ENCODE measurements at places on chromosomes 6 and 20. TPM values are rescaled to one million over a fixed set of nuclear protein-coding genes. Genes with fewer than 3 reads are reported as not detected.

- no peak for DNase-seq
Observed at GRCh38 chr20:33848391-33848790, 37.2 kb downstream of the CHMP4B start.

DNA sequence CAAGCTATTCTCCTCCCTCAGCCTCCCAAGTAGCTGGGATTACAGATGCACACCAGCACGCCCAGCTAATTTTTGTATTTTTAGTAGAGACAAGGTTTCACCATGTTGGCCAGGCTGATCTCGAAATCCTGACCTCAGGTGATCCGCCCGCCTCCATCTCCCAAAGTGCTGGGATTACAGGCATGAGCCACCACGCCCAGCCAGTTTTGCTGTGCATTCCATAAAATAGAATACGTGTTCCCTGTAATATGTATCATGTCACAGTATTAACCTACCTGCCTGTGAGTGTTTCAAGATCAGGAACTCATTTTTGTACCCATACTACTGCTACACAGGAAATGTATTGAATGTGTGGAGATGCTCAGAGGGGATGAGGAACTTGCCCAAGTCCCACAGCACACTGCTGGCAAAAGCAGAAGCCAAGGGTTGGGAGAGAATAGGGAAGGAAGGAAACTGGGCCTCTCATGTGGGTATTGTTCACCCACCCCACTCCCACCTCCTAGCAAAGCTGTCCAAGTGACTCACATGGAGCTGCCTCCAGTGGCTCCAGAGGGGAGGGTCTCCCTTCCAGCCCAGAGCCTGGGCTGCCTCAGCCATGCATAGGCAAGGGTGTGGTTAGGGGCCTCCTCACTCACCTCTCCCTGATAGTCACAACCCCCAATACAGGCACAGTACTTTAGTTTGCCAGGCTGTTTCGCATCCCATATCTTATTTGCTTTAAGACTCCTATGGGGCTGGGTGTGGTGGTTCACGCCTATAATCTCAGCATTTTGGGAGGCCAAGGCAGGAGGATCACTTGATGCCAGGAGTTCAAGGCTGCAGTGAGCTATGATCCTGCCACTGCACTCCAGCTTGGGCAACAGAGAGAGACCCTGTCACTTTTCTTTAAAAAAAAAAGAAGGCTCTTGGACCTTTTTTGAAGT lies 9.4 kb downstream of the HM13 start:
- DNase-seq = no peak

Gene NINL
- 6.5 TPM for total RNA-seq

GRCh38 chr6:138682704-138683527 lies 90.7 kb upstream of the CCDC28A start:
- DNase-seq = no peak

GRCh38 chr6:85113934-85114580 lies 335.8 kb upstream of the NT5E start:
- no peak for DNase-seq

Gene CLVS2
- total RNA-seq = not detected

DNA sequence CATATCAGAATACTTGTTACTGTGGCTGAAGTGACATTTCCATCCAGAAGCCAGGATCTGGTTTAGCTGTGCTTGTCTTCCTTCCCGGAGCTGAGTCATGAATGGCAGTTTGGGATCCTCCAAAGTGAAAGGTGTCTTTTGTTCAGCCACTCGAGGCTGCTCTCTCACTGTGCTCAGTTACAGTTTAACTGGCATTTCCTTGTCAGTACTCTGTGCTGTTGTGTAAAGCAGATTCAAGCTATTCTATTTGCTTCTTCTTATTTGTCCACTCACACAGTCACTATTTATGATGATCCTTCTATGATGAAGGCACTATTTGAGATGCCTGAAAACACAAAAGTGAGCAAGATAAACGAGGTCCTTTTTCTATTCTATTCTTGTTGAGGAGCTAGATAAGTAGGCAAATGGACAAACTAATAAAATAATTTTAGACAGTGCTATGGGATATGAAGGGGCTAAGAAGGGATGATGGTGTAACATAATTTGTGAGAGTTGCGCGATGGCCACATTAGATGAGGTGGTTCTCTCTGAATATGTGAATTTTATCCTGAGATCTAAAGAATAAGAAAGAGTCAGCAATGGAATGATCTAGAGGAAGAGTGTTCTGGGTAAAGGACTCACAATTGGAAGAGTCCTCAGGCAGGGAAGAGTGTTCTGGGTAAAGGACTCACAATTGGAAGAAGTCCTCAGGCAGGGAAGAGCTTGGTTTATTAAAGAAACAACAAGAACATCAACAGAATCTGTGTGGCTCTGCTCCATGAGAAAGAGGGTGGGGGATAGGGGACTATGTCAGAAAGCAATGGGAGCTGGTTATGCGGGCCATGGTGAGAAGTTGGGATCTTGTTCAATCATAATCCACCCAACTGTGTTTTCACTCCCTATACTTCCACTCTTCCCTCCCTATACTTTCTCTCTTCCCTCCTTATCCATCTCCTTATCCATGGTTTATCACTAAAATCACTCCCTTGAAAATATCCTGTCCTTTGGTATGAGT lies 40.1 kb downstream of the CYP24A1 start:
- peak; percentile 90 for DNase-seq

- no peak for DNase-seq
Observed at GRCh38 chr6:118912646-118913045, 18.7 kb downstream of the ASF1A start.

Gene MAFB
- not detected for total RNA-seq

Data from epithelial cell of proximal tubule (primary cell).